Type B pancreatic cell (in vitro differentiated cells): ENCODE measurements at places on chromosomes 5 and 9.

GRCh38 chr9:85038824-85039608, 369.5 kb downstream of the NTRK2 start:
- no peak overlapping the region for H3K27ac ChIP-seq
- H3K4me1 ChIP-seq: peaks cover 4% of the 10 kb centered on the region
- no peak overlapping the region for H3K4me3 ChIP-seq
- H3K27me3 ChIP-seq: no peaks in the 10 kb centered on the region
- no peak for DNase-seq
- H3K36me3 ChIP-seq: no peaks in the 10 kb centered on the region

DNA sequence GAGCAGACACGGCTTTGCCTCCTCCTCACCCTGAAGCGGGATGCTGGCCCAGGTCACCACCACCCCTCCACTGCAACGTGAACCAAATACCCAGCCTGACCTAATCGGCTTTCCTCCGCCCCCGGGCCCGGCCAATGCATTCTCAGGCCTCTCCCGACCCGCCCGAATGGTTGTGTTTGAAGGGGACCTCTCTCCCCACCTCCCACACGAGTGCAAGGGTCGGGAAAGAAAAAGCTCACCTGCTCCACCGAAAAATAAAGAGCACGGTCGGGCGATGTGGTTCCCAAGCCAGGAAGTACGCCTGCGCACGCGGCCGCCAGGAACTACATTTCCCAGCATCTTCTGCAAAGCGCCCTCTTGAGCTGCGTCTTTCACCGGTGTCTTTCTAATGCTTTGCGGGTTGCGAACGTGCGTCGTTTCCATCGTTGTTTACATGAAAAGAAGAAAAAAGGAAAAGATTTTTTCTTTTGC, at the start of gene ZNF883:
TSS of gene ZNF883 (minus strand) at position 282 of the 471 bp plus-strand sequence.
- peak within 1 kb of the TSS; percentile 86 for H3K27ac ChIP-seq
- H3K36me3 ChIP-seq: peaks cover 29% of the 10 kb centered on the region
- peaks cover 3% of the 10 kb centered on the region for H3K27me3 ChIP-seq
- DNase-seq: peak; percentile 70

DNA sequence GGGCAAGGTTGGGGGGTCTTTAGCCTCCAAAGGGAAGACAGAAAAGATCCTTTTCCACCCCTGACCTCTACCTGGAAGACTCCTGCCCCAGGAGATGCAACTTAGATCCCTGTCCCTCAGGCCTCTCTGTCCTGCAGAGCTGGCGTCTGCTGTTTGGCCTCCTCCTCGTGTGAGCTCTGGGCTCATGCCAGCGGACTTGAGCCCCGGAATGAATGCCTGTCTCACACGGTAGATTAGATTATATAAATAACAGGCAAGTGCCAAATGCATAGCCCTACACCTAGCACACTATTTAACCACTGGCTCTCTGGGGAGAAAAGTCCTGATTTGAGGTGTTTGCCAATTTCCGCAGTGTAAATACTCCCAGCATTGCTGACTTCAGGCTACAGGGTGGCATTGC, 1.4 kb upstream of the WNK2 start:
- no peak for DNase-seq
- H3K4me3 ChIP-seq: peak overlapping the region; percentile 83
- H3K4me1 ChIP-seq: peaks cover 12% of the 10 kb centered on the region
- no peak overlapping the region for H3K27ac ChIP-seq
- peaks cover 2% of the 10 kb centered on the region for H3K36me3 ChIP-seq
- H3K27me3 ChIP-seq: peaks cover 26% of the 10 kb centered on the region

GRCh38 chr5:80213466-80213865, 42.4 kb downstream of the SERINC5 start:
- no peak overlapping the region for H3K4me3 ChIP-seq
- DNase-seq: no peak
- H3K27ac ChIP-seq: peak overlapping the region; percentile 26
- H3K27me3 ChIP-seq: no peaks in the 10 kb centered on the region
- H3K36me3 ChIP-seq: peaks cover 8% of the 10 kb centered on the region

- H3K27ac ChIP-seq: no peak overlapping the region
- peaks cover 8% of the 10 kb centered on the region for H3K4me1 ChIP-seq
- no peak overlapping the region for H3K4me3 ChIP-seq
- DNase-seq: no peak
- no peaks in the 10 kb centered on the region for H3K27me3 ChIP-seq
- peaks cover 8% of the 10 kb centered on the region for H3K36me3 ChIP-seq
Measured at GRCh38 chr5:177609076-177610059, 9.4 kb downstream of the B4GALT7 start.

- H3K4me3 ChIP-seq: no peak overlapping the region
- peaks cover 23% of the 10 kb centered on the region for H3K36me3 ChIP-seq
- H3K27ac ChIP-seq: no peak overlapping the region
- H3K27me3 ChIP-seq: no peaks in the 10 kb centered on the region
Measured at GRCh38 chr5:652773-653350, 40.3 kb downstream of the TPPP start.

DNA sequence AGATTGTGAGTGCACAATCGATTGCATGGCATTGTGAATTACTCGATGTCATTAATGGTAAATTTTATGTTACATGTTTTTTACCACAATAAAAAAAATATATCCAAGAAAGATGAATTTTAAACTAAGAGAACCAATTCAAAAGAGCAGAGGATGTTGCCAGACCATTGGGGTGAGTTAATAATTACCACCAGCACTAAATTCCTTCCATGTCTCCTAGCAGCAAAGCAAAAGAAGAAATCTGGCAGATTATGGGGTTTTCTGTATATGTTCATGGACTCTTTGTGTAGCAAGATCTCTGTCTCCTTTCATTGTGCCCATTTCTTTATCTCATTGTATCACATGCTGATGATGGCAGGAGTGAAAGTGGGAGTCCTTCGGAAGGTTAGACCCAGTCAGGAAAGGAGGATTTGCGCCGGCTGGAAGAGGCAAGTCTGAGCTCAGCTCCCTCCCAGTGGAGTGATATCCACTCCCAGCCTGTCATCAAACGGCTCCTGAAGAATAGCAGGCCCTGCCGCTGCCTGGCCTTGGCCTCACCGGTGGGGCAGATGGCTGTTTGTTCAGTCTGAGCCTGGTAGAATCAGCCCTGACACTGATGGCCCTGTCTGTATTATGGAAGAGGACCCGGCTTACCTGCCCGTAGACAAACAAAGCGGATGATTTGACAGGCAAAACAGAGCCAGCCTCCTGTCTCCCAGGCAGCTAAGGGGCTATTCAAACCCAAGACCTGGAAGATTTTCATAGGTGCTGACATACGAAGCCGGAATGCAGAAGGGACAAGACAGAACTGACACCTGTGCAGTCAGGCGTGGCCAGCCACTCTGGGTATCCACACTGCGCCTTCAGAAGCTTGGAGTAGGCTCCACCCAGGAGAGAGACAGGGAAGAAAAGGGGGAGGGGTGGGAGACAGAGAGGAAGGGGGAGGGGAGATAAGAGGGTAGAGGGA, 21.9 kb upstream of the FOXE1 start:
- H3K27ac ChIP-seq: peak overlapping the region; percentile 69
- DNase-seq: no peak
- H3K4me1 ChIP-seq: peaks cover 8% of the 10 kb centered on the region
- H3K36me3 ChIP-seq: no peaks in the 10 kb centered on the region
- H3K27me3 ChIP-seq: peaks cover 51% of the 10 kb centered on the region
- peak overlapping the region; percentile 77 for H3K4me3 ChIP-seq
